NT2/D1 (cell line): ENCODE measurements at places on chromosomes 7 and 10.
A peak's percentile ranks its signal among the peaks of the same experiment; 100 is the strongest.

GRCh38 chr7:89001306-89001705 is 205.8 kb upstream of the TEX47 start:
- DNase-seq, result no peak

DNA sequence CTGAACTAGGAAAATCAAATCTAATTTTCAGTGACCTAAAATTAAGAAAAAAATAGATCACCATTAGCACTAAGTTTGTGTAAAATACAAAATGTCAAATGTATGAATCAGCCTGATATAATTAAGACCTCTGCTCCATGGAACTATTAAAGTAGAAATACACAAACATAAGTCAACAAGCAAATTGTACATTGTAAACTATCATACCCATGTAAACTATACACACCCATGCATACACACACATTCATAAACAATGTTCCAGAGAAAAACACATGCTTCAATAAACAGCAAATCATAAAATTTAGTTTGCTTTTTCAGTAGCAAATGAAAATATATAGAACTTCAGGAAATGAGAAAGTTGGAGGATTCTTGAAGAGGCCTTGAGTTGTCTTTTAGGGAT is 199.7 kb upstream of the VSTM2A start:
- no peak for DNase-seq

GRCh38 chr10:13668126-13668525 is 81.4 kb downstream of the PRPF18 start:
- DNase-seq, result no peak

- no peak for DNase-seq
Observed at GRCh38 chr10:127739908-127740307, 2.9 kb downstream of the FOXI2 start.

- no peak for DNase-seq
Observed at GRCh38 chr7:117784315-117784714, 88.9 kb downstream of the CTTNBP2 start.

- no peak for DNase-seq
Observed at GRCh38 chr7:124460555-124460954, 305.0 kb downstream of the GPR37 start.

DNA sequence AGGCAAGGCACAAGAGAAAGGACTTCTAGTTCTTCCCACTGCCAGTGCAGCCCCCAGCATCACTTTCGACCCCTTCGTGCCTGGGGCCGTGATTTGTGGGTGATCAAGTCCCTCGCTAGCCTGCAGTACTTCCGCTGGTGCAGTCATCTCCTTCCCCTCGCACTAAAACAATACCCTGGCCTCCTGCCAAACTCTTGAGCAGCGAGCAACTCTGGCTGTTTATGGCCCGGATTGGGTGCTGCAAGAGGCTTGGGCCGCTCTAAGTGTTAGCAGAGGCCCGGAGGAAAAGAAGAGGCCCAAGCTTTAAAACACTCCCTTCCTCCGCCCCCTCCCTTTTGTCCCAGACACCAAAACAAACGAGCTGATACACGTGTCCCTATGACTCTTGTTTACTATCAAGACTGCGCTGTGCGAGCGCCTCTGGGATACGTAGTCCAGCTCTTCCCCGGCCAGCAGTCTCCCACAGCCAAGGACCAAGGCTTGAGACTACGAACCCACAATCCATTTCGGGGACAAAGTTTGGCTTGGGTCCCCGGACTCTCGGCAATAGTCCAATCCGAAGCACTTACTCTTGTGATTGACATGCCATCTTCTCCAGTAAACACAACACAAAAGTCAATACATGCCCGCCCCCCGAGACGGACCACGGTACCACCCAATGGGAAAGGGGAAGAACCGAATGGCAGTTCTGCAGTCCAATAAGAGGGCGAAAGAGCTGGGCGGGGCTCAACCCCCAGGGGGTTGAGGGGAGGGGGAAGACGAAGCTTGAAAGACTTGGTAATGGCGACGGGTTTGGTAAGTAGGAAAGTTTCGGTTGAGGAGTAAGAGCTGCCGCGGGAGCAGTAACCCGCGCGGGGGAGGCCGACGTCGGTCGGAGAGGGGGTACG is at the start of gene HBP1:
HBP1 (plus strand) TSS at position 771 of the 887 bp plus-strand sequence. CDS start 10,891 bp downstream, outside the sequence.
- DNase-seq, result peak; percentile 99
